NCI-H1930 (cell line): ENCODE measurements at places on chromosomes 12 and 14.

GRCh38 chr12:78115889-78116288 lies 285.2 kb downstream of the NAV3 start:
- no peak for DNase-seq

DNA sequence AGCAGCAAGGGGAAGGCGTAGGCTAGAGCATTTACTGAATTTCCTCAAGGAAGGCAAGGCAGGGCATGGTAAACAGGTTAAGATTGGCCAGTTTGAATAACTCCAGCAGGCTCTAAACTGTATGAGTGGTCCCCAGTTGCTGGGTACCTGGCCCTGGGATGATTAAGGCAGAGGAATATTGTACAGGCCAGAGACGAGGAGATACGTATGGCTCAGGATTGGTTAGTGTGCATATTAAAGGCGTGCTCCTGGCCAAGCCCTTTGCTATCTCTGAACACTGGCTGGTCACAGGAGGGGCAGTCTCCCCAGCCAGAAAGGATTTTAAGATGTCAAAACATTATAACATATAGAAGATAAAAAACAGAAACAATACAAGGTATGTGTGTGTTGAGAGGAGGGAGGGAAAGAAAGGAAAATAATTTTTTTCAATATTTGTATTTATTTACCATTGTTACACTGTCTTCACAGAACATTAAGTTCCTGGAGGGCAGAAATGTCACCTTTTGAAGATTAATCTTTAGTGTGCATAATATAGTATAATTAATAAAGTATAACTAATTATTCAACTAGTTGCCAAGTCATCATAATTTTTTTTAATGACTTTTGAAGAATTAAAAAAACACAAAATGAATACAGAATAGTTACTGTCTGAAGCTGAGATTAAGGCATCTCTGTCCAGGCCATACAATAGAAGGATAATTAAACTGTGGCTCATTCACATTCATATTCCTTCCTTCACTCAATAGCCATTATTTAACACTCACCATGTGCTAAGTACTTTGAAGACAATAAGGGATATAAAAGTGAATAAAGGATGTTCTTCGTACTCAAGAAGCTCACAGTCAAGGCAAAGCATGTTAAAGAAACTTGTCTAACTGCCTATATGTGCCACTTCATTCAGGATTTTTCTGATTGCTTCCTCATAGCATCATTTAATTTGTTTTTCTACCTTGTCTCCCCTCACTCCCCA lies 41.9 kb downstream of the DCP1B start:
- no peak for DNase-seq

GRCh38 chr12:108167974-108168373 lies 38.9 kb downstream of the WSCD2 start:
- DNase-seq = no peak

DNA sequence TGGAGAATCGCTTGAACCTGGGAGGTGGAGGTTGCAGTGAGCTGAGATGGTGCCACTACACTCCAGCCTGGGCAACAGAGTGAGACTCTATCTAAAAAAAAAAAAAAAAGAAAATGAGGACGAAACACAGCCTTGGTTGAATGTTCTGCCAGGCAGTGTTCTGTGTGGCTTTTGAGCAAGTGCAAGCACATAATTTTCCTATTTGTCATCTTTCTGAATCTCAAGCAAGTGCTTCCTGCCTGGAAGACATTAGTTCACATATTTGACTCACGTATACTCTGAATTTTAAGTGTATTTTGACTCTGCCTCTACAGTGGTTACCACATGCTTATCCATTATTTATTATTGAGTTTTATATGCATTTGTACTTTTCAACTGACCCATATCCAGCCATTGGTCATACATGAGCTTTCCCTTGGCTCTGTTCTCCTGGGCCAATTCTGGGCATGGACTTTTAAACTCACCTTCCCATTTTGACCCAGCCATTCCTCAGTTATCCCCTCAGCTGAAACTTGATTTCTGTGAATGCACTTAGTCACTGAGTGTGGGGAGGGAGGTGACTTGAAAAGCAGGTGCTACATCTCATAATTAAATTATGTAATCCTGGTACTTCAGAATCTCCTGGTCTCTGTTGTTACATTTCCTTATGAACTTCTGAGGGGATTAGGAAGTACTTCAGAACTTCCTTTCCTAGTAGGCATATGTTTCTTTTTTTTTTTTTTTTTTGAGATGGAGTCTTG lies 8.1 kb downstream of the OR10G2 start:
- no peak for DNase-seq

DNA sequence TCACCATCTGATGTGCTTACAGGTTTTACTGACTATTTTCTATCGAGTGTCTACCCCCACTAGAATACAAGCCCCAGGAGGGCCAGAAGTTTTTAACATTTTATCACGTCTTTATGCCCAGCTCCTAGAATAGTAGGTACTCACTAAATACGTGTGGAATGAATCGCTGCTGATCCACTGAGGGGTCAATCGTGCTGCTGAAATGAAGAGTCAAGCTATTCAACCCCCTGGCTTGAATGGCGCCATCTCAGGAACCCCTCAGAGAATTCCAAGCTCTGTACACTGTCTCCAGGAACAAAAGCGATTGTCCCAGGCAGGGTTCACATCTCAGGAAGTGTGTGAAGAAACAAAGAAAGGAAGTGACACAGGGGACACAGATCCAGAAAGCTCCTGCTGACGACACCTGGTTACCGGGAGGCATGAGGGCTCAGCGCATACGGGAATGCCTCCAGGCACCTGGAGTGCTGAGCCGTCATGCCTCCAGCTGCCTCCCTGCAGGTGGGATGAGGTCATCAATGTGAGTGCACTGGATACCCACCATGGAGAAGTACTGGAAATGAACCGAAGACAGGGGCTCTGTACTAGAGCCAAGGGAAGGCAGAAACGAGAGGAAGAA lies 45.6 kb downstream of the PITPNM2 start:
- no peak for DNase-seq

DNA sequence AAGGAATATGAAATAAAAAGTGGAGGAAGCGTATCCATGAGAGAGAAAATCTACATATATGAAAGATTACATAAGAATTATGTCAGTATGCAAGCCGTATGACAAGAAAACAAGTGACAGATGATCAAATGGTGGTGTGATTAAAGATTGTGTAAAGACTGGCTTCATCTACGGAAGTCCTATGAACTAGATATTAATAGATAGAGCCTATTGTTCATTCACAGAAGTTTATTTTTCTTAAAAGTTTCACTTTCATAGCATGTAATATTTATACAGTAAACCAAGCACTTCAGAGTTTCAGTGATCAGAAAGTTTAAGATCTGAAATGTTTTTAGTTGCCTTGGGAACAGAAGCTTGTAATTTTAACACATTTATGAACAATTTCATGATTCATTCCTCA lies 84.5 kb downstream of the VRK1 start:
- no peak for DNase-seq
